ENCODE measurements at places on chromosomes 16 and 17. TPM values are rescaled to one million over a fixed set of nuclear protein-coding genes. Genes with fewer than 3 reads are reported as not detected.

DNA sequence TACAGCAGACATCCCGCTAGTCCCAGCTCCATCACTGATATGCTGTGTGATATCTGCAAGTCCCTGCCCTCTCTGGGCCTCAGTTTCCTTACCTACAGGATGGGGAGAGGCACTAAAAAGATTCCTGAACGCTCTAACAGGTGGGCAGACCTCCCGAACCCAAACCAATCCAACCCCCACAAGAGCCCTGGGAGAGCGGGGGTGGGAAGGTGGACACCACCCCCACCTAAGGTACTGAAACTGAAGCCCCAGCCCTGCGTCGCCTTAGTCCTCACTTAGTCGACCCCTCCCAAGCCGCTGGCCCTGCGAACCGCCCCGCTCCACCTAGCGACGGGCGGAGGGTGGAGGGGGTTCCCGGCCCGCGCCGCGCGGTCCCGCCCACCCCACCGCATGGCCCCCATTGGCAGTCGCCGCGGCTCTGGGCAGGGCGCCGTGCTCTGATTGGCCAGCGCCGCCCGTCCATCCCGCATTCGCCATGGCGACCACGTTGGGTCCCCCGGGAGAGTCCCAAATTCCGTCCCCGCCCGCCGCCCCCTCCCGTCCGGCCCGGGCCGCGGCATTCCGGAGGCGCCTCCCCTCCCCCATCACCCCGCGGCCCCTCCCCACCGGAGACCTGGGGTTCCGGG, 578 bp downstream of the CCDC102A start:
- no peak for DNase-seq

GRCh38 chr17:1354030-1354429, 46.0 kb downstream of the YWHAE start:
- no peak for DNase-seq

- no peak for DNase-seq
Observed at GRCh38 chr16:68287276-68288251, 23.2 kb downstream of the SLC7A6OS start.

- no peak for DNase-seq
Observed at GRCh38 chr16:81627024-81627423, 152.1 kb upstream of the PLCG2 start.

DNA sequence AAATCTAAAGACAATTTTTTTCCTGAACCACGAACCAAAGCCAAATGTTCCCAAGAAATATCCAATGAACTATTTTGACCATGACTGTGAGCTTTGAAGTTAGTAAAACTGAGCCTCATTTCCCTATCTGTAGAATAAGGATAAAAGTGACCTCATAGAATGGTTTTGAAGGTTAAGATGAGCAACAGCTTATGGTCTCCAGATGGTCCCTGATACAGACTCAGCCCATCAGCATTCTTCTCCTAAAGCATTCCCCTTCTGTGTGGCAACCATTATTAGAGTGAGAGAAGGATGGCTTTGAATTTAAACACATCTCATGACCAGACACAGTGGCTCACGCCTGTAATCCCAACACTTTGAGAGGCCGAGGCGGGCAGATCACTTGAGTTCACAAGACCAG, 70.1 kb downstream of the COPRS start:
- no peak for DNase-seq

DNA sequence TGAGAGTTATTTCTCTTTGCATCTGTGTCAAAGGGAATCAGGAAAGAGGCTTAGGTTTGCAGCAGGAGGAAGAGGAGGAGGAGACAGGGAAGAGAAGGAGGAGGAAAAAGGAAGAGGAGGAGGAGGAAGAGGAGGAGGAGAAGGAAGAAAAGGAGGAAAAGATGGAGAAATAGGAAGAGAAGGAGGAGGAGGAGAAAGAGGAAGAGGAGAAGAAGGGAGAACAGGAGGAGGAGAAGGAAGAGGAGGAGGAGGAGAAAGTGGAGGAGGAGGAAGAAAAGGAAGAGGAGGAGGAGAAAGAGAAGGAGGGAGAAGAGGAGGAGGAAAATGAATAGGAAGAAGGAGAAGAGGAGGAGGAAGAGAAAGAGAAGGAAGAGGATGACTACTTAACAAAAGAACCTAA, 459.1 kb downstream of the GRIN2A start:
- DNase-seq: no peak

- peak; percentile 79 for DNase-seq
Observed at GRCh38 chr17:17303010-17303846, at the start of gene NT5M. NT5M (plus strand) TSS chr17:17303373; CDS start chr17:17303551, 178 bp downstream.

DNA sequence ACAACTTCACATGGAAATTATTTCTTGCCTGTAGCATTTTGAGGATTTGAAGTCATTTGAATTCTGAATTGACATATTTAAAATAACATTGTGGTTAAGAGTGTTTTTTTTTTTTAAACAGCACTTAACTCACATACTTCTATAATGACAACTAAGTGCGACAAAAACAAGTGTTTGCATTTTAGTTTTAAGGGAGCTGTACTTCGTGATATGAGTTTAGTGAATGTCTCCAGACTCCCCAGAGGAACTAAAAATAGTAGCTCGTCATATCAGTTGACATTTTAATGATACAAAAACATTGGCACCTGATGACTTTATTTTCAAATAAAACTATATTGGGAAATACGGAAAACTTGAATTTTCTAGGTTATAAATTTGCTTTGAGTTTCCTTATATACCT, 389.6 kb upstream of the MON1B start:
- DNase-seq: no peak

GRCh38 chr17:65359016-65359415, 202.4 kb downstream of the AXIN2 start:
- no peak for DNase-seq

DNA sequence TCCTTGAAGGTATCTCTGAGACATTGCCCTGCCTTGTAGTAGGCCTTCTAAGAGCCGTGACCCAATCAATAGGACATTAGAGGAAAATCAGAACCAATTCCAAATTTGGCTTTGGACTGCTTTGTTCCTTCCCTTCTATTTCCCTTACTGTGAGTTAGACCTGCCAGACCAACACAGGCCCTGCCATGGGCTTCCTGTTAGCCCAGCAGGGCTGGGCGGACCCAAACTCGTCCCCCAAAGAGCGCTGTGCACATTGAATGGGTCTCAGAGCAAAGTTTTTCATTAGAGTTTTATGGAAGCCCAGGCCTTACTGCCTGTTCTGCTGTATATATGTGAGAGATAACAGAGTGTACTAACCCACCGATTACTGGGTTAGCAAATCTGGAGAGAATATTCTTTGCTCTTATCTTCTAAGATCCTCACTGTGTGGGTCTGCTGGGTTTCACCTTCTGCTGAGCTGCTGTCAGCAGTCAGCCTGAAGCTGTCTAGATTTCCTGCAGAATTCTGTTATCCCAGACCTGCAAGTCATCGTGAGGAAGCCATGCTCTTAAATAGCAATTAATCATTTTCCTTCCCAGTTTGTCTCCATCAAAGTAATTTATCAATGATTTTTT, 5.7 kb downstream of the ARHGAP44 start:
- no peak for DNase-seq

DNA sequence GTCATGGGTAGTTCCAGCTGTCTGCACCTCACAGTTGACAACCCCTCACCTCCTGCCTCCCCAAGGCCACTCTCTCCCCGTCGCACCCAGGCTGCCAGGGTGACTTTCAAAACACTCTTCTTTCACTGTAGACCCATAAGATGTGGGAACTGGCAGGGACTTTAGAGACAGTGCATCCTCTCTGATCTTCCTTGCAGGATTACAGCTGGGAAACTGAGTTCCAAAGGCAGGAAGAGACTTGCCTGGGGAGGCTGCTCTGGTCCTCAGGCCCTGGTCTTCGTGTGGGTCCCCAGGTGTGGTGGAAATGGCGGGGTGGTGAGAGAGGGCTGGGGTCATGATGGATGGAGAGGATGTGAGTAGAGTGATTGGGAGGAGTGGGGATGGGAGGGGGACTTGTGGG, 21.9 kb upstream of the NKD1 start:
- no peak for DNase-seq

DNA sequence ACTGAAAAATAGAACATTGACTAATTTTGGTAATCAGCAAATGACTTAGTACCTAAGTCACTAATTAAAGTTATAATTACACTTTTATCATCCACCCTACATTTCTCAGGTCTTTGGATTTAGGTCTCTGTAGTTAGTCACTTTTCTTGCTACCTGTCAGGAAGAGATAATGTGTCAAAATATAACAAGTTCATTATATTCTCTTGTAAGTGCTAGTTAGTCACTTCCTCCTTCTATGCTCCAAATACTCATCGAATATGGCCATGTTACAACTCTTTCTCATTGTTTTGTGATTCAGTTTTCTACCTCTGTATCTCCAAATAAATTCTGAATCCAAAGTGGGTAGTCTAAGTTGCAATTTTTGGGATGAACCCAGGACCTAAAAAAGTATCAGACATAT, 163.5 kb upstream of the KIF2B start:
- no peak for DNase-seq

DNA sequence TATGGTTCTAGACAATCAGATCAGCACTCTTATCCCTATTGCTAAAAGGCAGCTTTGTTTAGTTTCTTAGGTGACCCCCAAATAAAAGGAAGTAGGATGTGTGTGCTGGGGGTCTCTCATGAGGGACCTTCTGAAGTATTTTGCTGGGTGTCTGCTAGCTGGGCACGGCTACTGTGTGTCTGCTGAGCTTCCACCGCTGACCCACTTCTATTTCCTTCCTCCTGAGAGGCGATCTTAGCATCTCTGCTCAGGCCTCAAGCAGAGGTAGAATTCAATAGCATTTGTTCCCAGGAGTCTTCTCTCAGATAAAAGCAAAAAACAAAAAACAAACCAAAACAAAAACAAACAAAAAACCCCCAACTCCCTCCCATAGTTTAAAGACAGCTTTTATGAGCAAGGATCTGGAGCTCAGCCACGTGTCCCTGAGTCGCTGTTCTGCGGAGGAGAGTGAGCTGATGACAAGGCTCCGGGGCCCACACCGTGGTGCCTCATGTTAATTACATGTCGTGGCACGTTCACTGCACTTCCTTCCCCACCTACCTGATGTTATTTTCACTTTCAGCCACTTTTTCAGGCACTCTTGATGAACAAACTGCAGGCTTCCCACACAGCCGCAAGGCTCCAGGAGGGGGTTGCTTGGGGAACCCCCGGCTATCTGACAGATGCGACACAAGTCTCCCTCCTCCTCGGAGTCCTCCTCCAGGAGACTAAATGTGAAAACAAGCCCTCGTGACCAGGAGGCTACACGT, 83.5 kb downstream of the MARCHF10 start:
- no peak for DNase-seq

- no peak for DNase-seq
Observed at GRCh38 chr16:51154271-51155171, 3.5 kb upstream of the SALL1 start.

DNA sequence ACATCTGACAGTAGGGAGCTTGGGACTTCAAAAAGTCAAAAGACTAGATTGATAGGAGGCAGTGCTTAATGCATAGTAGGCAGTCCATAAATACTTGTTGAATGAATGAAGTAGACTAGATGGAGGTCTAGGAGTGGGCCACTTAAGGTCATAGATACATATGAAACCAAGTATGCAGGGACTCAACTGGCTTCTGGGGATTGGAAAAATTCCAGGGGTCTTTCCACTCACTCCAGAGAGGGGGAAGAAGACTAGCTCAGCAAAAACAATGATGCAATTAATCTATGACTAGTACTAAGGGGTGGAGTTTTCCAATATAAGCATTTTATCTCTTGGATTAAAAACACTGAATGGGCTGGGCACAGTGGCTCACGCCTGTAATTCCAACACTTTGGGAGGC, 298.3 kb upstream of the XYLT1 start:
- no peak for DNase-seq

DNA sequence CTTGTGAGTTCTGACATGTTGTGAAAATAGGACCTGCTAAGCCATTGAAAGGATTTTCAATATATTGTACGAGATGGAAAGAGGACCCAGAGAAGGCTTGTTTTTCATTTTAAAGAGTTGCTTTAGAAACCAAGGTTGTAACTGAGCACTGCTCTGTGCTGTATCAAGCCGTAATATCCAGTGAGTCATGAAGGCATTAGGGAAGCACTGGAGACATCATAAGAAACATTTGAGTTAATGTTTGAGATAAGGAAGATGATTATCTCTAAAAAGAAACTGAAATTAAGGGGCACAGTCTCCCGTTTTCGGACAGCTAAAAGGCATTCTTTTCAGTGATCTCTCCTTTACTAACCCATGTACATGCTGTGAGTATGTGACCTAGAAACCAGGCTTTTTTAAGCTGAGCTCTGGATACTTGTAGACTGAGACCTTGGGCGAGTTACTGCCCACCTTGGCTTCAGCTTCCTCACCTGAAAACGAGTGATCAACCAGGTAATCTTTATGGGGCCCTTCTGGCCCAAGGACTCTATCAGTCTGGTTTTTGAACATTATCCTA, 149.2 kb upstream of the TBX2 start:
- DNase-seq: no peak

DNA sequence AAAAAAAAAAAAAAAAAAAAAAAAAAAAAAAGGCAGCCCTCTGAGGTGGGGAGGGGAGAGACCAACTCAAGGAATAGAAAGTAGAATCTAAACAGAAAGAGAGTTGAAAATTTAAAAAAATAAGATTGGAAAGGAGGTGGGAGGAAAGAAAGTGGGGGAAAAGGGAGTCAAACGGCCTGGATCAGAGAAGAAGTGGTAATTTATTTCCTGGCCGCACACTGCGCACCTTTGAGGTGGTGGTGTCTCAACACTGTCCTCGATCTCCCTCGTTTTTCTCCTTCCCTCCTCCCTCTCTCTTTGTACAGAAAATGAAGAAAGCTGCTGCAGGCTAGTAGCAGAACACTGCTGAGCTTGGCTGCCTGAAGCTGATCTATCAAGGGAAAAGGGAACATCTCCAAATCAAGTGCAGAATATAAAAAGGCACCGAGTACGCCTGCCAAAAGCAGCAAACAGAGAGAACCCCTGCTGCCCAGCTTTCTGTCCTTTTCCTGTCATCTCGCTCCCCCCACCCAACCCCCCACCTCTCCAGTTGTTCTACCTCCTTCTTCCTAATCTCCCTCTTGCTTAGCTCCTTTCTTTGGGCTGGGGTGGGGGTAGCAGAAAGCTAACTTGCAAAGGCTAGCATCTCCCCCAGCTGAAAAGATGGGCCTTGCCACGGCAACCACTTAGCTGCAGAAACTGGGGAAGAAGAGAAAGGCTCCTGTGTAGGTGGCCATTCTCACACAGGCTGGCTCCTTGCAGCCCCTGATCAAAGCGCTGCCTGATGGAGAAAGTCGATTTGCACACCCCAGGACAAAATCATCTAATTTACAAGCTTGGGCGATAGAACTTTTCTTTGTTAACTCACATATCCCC, 22.5 kb downstream of the AXIN2 start:
- DNase-seq: no peak

Gene ARHGDIG
- 6.0 TPM for polyA plus RNA-seq

Gene KRTAP9-9
- not detected for polyA plus RNA-seq

Gene ABCC6
- polyA plus RNA-seq: 22.7 TPM

Gene ATP6V0A1
- 67.9 TPM for polyA plus RNA-seq

Gene CEP112
- polyA plus RNA-seq: 14.3 TPM

Gene TBC1D3E
- not detected for polyA plus RNA-seq

Gene ARRB2
- 25.4 TPM for polyA plus RNA-seq
